Neural crest cell (in vitro differentiated cells): ENCODE measurements at places on chromosomes 7 and 10. TPM values are rescaled to one million over a fixed set of nuclear protein-coding genes. Genes with fewer than 3 reads are reported as not detected.

DNA sequence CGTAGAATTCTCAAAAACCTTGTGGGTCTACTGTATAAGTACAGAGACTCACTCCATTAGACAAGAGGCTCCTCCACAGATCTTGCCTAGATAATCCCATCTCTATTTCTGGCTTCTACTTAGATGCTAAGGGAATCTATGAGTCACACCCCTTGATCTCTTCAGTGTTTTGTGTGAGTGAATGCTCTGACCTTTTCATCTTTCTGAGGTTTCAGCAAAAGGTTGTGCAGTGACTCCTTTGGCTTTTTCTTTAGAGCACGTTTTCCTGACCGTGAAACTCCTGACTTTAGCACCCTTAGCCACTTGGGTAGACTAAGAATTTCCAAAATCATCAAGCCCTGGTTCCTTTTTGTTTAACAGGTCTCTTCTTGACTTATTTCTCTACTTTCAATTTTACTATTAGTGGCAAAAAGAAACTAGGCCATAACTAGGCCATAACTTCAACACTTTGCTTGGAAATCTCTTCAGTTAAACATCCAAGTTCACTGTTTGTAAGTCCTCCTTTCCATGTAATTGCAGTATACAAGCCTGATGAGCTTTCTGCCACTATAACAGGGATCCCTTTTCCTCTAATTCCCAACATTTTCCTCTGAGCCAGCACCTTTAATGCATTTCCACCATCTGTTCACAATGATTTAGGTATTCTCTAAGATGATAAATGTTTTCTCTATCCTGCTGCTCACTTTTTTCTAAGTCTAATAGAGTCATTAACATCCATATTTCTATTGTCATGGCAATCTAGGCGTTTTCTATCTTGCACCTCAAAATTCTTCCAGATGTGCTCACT is 19.4 kb downstream of the COPG2 start:
- no peak for DNase-seq
- H3K27ac ChIP-seq: no peak overlapping the region
- no peaks in the 10 kb centered on the region for H3K27me3 ChIP-seq
- peaks cover 63% of the 10 kb centered on the region for H3K36me3 ChIP-seq

DNA sequence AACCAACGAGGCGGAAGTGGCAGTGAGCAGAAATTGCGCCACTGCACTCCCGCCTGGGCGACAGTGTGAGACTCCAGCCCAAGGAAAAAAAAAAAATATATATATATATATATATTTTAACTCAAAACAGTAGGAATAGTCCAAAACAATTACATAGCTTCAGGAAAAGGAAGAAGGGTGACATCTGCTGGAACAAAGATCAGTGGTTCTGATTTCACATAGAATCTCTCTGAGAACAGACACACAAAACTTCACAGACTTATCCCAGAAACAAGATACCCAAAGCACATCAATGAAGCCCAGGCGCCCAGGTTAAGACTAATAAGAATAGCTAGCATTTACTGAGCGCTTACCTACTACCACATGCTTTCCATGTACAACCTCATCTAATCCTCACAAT is 45.0 kb downstream of the DNMBP start:
- H3K4me1 ChIP-seq: peaks cover 20% of the 10 kb centered on the region
- DNase-seq: no peak
- H3K36me3 ChIP-seq: peaks cover 1% of the 10 kb centered on the region
- no peak overlapping the region for H3K4me3 ChIP-seq
- H3K27me3 ChIP-seq: no peaks in the 10 kb centered on the region

DNA sequence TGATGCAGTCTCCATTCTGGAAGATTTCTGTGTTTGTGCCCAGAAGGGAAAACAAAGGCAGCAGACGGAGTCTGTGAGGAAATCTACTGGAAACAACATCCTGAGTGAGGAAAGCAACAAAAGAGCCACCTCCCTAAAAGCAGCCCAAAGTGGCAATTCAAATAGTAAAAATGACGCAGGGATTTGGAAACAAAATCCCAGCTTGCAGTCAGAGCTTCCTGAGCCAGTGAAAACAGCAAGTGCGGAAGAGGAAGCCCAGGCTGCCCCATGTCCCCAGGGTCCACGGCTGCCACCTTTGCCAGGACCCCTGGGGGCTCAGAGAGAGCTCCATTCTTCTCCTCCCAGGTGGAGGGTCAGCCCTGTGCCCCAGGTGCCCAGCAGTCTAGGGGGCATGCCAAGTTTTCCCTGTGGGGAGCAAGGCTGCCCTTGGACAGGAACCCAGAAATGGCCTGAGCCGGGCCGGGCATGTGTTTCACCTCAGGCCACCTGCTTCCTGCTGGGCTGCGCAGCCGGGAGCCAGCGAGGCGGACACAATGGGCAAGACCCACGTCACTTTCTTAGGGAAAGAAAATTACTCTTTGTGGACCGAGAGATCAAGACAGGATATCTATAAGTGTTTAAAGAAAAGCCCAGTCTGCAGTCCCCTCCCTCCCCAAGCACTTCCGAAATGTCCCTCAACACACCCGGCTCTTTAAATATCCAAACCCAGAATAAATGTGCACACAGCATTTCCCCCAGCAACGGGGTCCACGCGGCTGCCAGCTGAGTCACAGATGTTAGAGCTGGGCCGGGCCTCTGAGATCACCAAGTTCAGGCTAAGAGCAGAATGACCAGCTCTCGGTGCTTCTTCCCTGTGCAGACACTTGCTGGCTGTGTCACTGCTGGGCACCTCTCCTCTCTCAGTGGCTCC is 231.1 kb downstream of the ARHGAP12 start:
- no peaks in the 10 kb centered on the region for H3K27me3 ChIP-seq
- peak overlapping the region; percentile 45 for H3K4me3 ChIP-seq
- H3K4me1 ChIP-seq: peaks cover 70% of the 10 kb centered on the region

GRCh38 chr7:8115547-8116402 is 146.2 kb downstream of the ICA1 start:
- H3K4me1 ChIP-seq: no peaks in the 10 kb centered on the region
- no peaks in the 10 kb centered on the region for H3K27me3 ChIP-seq
- no peaks in the 10 kb centered on the region for H3K36me3 ChIP-seq
- H3K27ac ChIP-seq: no peak overlapping the region

DNA sequence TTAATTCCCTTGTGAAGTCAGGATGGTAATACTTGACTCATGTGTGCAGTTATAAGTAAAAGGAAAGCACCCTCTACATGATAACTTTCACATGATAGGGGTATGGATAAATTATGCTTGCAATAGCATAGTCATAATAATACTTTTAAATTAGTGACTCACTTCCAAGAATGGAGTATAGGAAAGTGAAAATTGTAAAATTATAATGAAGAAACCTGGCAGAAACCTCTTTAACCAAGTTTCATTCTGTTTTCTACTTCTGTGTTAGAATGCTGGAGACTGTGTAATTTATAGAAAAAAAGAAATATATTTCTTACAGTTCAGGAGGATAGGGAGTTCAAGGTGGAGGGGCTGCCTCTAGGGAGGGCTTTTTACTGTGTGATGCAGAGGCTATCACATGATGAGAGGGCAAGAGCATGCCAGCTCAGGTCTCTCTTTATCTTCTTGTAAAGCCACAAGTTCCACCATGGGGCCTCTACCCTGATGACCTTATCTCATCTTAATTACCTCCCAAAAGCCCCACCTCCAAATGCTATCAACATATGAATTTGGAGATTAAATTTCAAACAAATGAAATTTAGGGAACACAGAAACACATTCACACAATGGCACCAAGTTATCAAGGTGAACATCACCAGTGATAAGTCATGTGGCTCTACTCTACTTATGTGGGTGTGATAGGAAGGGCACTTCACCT is 43.2 kb downstream of the HDAC9 start:
- DNase-seq: no peak
- H3K36me3 ChIP-seq: peaks cover 3% of the 10 kb centered on the region
- H3K27ac ChIP-seq: no peak overlapping the region
- no peaks in the 10 kb centered on the region for H3K27me3 ChIP-seq

DNA sequence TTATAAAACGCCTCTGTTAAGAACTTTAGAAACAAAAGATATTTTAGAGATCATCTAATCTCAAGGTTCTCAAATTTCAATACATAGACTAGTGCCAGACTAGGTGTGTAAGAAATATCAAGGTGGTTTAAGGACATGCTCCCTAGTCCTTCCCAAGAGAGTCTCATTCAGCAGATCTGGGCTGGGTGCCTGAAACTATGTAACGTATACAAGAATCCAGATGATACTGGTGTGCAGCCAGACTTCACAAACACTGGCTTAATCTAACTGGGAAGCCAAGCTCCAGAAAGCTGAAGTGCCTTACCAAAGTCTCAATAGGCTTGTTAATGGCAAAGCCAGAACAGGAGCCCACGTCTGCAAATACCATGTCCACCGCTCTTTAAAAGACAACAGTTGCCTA is 105.0 kb upstream of the AMPH start:
- H3K4me3 ChIP-seq: no peak overlapping the region
- peaks cover 15% of the 10 kb centered on the region for H3K36me3 ChIP-seq
- DNase-seq: no peak
- no peaks in the 10 kb centered on the region for H3K4me1 ChIP-seq
- H3K27me3 ChIP-seq: no peaks in the 10 kb centered on the region

- H3K27me3 ChIP-seq: no peaks in the 10 kb centered on the region
- H3K4me1 ChIP-seq: peaks cover 20% of the 10 kb centered on the region
- H3K36me3 ChIP-seq: no peaks in the 10 kb centered on the region
- no peak for DNase-seq
- no peak overlapping the region for H3K4me3 ChIP-seq
Observed at GRCh38 chr10:71252220-71252619, 39.9 kb downstream of the UNC5B start.

GRCh38 chr7:98598846-98599615 is 18.1 kb upstream of the NPTX2 start:
- H3K4me1 ChIP-seq: no peaks in the 10 kb centered on the region
- DNase-seq: no peak
- no peak overlapping the region for H3K4me3 ChIP-seq
- no peak overlapping the region for H3K27ac ChIP-seq
- peaks cover 42% of the 10 kb centered on the region for H3K27me3 ChIP-seq

DNA sequence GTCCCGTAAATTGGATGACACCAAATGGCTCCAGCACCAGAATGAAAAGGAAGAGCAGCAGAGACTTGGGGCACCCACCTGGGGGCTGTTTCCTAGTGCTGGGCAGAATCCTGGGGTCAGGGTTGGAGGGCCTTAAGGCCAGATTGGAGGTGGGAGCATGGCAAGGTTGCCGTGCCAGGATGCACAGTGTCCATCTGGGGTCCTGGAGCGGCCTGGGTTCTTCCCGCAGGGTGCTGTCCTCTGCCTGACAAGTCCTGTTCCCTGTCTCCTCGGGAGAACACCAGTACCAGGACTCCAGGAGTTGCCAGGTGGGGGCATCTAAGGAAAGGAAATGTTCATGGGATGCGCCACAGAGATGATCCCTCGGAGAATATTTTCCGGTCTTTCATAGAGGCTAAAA is 42.8 kb downstream of the MGMT start:
- H3K27me3 ChIP-seq: no peaks in the 10 kb centered on the region
- H3K4me3 ChIP-seq: no peak overlapping the region
- peaks cover 10% of the 10 kb centered on the region for H3K36me3 ChIP-seq
- no peak for DNase-seq

GRCh38 chr10:126235979-126236851 is 152.1 kb downstream of the ADAM12 start:
- peaks cover 59% of the 10 kb centered on the region for H3K4me1 ChIP-seq
- peak overlapping the region; percentile 54 for H3K4me3 ChIP-seq
- no peaks in the 10 kb centered on the region for H3K27me3 ChIP-seq
- H3K36me3 ChIP-seq: no peaks in the 10 kb centered on the region
- no peak for DNase-seq

- H3K4me1 ChIP-seq: peaks cover 16% of the 10 kb centered on the region
- no peak for DNase-seq
Observed at GRCh38 chr10:103545771-103546281, 52.3 kb downstream of the NEURL1 start.

CALML3 gene
- total RNA-seq: not detected in 2 replicates

GRCh38 chr10:132411561-132412253 is 14.7 kb downstream of the PWWP2B start:
- DNase-seq: no peak
- peaks cover 31% of the 10 kb centered on the region for H3K4me1 ChIP-seq
- no peak overlapping the region for H3K4me3 ChIP-seq
- peak overlapping the region; percentile 85 for H3K27ac ChIP-seq
- peaks cover 6% of the 10 kb centered on the region for H3K36me3 ChIP-seq
- H3K27me3 ChIP-seq: no peaks in the 10 kb centered on the region
